Activated CD8-positive, alpha-beta memory T cell treated with anti-CD3 and anti-CD28 coated beads for 4 hours (primary cell): ENCODE measurements at places on chromosomes 13 and 19.

- no peak for DNase-seq
Observed at GRCh38 chr13:59038824-59039223, 1124.9 kb downstream of the DIAPH3 start.

- DNase-seq, result no peak
Observed at GRCh38 chr19:1384085-1384462, 367 bp downstream of the NDUFS7 start.

- no peak for DNase-seq
Observed at GRCh38 chr13:33612641-33613638, 205.0 kb upstream of the RFC3 start.

DNA sequence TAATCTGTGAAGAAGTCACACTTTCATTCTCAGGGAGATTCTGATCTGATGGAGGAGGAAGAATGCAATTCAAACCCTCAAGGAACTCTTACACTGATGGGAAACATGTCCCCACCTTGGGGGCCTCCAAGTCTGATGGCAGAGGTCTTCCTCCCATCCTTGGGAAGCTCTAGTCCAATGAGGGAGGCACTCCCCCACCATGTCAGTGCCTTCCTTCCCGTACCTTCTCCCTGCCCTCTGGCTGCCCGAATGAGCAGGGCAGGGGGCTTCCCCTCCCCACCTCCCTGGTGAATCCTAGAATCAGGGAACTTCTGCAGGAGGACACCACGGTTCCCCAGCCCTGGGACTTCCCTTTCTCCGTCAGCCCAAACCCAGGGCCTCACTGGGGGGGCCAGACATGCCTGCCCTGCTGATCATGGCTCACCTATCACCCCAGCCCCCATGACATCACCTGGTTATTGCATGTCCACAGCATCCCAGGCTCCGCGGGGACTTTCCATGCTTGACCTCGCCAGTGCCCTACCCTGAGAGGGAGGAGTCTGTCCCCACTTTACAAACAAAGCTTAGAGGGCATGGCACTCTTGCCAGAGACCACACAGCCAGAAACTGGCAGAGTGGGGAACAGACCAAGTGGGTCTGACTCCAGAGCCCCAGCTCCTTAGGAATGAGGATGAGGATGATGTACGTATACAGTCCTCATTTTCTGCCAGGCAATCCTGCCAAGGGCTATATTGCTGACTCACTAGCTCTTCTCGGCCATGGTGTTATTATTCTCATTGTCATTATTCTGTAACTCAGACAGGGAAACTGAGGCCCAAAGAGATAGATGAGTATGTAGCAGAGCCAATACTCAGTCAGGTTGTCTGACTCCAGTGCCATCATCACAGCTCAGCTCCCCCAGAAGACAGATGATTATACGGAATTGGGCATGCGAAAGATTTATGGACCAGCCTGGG, 9.6 kb upstream of the BCL3 start:
- no peak for DNase-seq

DNA sequence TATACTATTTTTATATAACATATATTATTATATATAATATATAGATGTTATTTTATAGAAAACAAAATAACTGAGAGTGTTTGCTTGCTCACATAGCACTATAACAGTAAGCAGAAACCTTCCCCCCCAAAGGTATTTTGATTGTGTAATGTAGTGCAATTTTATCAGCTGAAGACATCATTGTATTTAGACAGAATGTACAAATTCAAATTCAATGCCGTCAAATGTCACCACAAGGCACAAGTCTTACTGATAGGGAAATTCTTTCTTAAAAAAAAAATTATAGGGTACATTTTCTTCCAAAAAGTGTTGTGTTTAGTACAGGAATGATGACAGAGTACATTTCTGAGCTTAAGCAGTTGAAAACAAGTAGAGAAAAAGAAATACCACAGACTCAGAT, 1147.1 kb upstream of the SPRY2 start:
- no peak for DNase-seq

- DNase-seq, result no peak
Observed at GRCh38 chr19:55554302-55554701, 9.0 kb upstream of the SBK3 start.

DNA sequence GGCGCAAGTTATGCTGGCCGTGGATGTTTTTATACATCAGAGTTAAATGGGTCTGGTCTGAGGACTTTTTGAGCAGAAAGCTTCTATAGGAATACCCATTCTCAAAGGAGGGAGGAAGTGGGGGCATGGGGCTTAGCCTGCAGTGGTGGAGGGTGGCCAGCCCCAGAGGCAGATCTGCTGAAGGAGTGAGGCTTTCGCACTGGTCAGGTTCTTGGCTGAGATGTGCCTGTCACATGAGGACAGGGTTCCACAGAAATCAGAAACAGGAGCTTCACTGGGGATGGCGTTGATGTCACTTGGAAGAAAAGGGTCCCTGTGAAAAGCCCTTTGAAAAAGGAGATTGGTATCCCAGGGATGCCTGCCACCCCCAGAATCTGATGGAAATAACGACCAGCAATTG, 100.7 kb upstream of the MCF2L start:
- DNase-seq, result no peak

DNA sequence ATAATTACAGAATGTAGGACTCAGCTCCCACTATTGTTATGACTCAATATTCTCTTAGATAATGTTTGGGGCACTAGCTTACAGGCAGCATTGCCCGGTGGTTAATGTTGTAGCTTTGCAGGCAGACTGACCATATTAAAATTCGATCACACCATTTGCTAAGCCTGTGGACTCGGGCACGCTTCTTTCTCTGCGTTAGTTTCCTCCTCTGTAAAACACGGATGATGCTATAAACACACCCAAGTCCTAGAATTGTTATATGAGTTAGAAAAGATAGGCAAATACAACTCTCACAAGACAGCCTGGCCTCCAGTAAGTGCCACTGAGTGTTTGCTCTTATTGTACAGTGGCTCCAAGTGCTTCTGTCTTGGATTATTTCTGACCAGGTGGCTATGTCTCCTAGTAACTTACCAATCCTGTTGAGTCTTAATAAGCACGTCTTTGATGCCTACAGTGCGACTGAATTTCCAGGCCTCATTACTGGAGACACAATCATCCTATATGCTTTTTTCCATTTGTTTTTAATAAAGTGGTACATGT, 50.0 kb upstream of the ALOX5AP start:
- no peak for DNase-seq
